ENCODE measurements at places on chromosomes 4 and X.

GRCh38 chr4:7185487-7186030 lies 6.8 kb upstream of the SORCS2 start:
- no peak for DNase-seq

GRCh38 chrX:100081503-100081902 lies 328.6 kb downstream of the PCDH19 start:
- no peak for DNase-seq

DNA sequence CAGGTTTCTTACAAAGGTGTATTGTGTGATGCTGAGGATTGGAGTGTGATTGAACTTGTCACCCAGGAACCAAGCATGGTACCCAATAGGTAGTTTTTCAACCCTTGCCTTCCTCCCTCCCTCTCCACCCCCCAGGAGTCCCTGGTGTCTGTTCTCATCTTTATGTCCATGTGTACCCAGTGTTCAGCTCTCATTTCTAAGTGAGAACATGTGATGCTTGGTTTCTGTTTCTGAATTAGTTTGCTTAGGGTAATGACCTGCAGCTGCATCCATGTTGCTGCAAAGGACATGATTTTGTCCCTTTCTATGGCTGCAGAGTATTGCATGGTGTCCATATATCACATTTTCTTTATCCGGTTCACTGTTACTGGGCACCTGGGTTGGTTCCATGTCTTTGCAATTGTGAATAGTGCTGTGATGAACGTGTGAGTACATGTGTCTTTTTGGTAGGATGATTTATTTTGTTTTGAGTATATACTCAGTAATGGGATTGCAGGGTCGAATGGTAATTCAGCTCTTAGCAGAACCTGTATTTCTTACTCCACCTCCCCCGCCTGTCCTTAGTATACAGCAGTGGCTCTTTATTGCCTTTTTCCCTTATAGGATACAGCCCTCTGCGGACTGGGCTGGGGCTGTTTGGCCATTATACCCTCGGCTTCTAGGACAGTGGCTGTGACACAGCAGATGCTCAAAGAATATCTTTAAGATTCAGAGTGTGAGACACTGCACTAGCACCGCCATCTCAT lies 145.4 kb downstream of the PTTG2 start:
- DNase-seq = no peak

GRCh38 chr4:84530454-84530853 lies 31.4 kb upstream of the NKX6-1 start:
- no peak for DNase-seq

- DNase-seq = no peak
Measured at GRCh38 chr4:98474408-98474844, 184.0 kb downstream of the TSPAN5 start.

DNA sequence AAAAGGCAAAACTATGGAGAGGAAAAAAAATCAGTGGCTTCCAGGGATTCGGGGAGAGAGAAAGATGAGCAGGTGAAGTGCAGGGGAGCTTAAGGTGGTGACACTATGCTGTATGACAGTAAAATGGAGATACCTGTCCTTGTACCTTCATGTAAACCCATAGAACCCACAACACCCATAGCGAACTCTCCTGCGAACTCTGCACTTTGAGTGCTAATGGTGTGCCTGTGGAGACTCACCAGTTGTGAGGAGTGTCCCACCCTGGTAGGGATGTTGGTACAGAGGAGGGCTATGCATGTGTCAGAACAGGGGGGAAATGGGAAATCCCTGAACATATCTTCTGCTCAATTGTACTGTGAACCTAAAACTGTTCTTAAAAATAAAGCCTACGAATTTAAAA lies 42.8 kb downstream of the HMX1 start:
- DNase-seq = no peak

DNA sequence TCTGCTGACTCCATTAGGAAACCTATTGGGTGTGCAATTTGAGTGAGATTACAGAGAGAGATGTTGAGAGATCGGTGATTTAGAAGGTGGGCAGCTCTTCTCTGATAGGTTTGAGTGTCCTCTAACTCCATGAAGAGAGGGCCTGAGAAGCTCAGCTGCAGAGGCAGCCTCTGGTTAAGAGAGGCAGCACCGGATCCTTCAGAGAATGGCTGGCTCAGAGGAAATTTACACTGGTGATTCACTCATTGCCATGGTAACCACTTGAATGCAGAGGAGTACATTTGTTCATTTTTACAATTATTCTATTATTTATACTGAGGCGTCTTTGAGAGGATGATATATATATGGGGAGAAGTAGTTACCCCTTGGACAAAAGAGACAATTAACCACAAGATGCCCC lies 171.7 kb downstream of the PDGFRA start:
- DNase-seq = peak; percentile 79

GRCh38 chr4:186762361-186762760 lies 38.7 kb upstream of the FAT1 start:
- no peak for DNase-seq

GRCh38 chr4:113576947-113577678 lies 184.4 kb downstream of the CAMK2D start:
- no peak for DNase-seq

GRCh38 chrX:120120223-120120622 lies 4.5 kb upstream of the RHOXF1 start:
- no peak for DNase-seq

DNA sequence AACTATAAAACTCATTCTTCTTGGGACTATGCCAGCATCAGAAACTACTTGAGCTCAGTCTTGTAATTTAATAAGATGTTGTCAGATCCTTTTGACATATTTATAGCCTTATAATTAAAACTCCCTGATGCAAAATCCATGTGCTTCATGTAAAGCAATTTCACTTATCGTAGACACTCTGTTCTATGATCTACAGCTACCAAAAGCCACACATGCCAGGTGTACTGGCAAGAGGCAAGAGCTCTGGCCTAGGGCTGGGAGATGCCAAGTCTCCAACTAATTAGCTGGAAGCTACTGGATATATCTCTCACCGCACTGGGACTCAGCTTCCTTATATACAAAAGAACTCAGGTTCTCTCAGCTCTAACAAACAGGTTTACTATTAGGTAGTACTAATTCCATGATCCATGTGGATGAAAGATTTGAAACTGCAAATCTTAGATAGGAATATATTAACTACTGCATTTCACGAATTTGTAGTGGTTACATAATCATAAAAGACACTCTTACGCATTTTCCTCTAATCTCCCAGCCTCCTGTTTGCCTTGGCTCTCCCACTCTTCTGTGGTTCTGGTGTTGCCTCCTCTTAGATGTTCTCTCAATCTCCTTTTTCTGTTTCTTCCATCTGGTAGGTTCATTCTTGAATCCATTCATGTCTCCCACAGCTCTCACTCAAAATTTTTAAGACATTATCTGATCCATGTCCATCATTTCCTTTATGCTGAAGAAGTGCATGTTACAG lies 103.0 kb downstream of the HHIP start:
- no peak for DNase-seq

GRCh38 chr4:132502096-132502552 lies 647.0 kb upstream of the PCDH10 start:
- no peak for DNase-seq

- no peak for DNase-seq
Measured at GRCh38 chr4:26404743-26405206, 84.0 kb downstream of the RBPJ start.

GRCh38 chr4:167897116-167897515 lies 195.2 kb upstream of the ANXA10 start:
- no peak for DNase-seq

GRCh38 chrX:96211953-96212352 lies 472.7 kb upstream of the DIAPH2 start:
- no peak for DNase-seq

DNA sequence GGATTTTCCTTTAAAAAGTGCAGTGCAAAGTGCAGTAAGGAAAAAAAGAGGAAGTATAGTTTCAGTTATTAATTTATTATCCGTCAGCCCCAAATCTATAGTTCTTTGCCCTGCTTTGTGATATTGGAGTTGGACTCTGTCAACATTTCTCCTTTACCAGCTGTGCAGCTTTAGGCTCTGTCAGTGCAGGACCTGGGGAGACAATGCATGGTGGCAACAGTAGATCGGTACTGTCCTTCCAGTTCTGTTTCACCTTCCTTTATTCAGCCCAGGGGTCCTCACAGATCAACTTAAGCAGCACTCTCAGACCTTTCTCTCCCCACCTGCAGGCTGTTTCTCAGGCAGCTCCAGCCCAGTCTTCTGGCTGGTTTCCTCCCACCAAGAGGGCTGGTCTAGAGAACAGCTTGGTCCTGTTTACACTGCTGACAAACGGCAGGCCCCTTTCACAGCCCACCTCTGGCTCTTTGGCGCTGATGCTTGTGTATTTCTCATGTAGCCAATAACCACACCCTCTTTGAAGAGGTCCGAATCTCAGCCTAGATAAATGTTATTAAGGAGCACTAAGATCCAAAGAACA lies 71.6 kb downstream of the MCUB start:
- no peak for DNase-seq

GRCh38 chr4:98997166-98997565 lies 1.6 kb downstream of the METAP1 start:
- DNase-seq = no peak

GRCh38 chr4:108172231-108172752 lies 3.6 kb upstream of the LEF1 start:
- no peak for DNase-seq

- no peak for DNase-seq
Measured at GRCh38 chrX:23390979-23391378, 56.3 kb downstream of the PTCHD1 start.

DNA sequence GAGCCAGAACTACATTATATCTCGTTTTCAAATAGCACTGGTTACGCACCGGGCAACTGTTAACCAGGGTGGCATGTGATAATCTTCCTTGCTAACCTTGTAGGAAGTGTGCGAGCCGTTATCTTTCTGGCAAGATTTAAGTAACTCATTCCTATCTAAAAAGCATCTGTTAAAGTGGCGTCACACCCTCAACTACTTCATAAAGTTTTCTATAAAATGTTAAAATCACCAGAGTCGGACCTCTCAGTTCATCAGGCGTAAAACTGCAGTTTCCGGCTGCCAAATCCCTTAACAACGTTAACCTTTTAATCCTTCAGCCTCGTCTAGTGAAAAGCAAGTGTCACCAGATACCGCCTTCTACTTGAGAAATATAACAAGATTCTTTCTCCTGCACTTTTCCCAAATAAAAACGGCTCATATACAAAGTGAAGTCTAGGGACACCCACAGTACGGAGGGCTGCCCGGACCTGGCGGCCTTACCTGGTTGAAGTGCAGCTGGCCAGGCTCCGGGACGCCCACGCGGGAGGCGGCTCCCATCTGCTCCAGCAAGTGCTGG lies 1.2 kb downstream of the SLC39A8 start:
- DNase-seq = no peak

DNA sequence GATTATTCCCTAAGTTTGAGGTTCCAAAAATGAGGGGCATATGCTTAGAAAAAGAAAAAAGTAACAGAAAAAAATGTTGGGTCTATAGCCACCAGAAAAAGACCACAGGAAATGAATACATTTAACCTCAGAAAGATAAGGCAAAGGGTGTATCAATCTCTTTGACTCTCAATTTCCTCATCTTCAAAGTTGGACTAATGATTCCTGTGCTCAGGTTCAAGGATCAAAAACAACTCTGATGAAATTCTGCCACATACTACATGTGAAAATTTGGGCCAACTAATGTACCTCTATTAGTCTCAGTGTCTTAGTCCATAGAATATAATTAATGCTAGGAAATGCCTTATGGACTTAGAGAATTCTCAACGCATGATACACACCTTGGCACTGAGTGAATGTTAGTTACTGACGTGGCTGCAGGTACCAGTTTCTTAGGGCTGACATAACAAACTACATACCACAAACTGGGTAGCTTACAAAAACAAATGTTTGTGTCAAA lies 257.7 kb downstream of the ANKRD50 start:
- DNase-seq = no peak

DNA sequence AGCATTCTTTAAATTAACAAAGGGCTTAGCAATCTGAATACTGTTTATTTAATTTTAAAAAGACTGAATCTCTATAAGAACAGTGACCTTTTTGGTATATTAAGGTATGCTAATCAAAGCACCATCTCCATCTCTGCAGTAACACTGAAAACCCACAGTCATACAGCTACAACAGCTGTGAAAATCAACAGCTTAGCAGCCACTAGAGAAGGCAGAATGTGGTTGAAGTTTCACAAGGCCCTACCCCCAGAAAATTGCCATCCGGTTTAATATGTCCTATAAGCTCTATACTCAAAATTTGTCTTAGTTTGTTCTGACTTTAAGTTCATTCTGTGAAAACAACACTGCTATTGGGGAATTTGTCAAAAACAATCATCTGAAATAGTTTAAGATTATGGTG lies 128.7 kb downstream of the OPHN1 start:
- DNase-seq = no peak

DNA sequence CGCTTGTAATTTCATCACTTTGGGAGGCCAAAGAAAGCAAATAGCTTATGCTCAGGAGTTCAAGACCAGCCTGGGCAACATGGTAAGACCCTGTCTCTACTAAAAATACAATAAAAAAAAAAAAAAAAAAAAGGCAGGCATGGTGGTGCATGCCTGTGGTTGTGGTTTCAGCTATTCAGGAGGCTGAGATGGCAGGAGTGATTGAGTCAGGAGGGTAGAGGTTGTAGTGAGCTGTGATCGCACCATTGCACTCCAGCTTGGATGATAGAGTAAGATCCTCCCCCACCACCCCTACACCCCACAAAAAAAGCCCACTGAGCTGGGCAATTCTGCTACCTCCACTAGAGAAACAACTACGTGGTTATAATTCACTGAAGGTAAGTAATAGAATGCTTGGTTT lies 118.8 kb upstream of the PCDH18 start:
- no peak for DNase-seq

GRCh38 chr4:107148904-107149303 lies 112.8 kb upstream of the DKK2 start:
- no peak for DNase-seq

GRCh38 chr4:185395238-185395955 lies at the start of gene LRP2BP:
LRP2BP (minus strand) TSS chr4:185395924; CDS start chr4:185378186, 17,738 bp downstream.
- peak; percentile 96 for DNase-seq

DNA sequence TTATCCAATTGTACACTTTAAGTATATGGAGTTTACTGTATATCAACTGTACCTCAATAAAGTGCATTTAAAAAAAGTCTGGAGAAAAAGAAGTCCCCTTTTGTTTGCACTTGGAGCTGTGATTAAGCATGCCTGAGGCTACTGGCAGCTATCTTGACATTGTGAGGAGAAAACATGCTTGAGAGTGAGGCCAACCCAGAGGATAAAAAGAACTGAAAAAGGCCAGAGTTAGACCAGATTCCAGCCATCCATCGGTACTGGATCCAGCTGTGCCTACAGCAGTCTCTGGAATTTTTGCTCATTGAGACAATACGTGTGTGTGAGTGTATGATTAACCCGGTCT lies 57.4 kb downstream of the LGI2 start:
- no peak for DNase-seq

DNA sequence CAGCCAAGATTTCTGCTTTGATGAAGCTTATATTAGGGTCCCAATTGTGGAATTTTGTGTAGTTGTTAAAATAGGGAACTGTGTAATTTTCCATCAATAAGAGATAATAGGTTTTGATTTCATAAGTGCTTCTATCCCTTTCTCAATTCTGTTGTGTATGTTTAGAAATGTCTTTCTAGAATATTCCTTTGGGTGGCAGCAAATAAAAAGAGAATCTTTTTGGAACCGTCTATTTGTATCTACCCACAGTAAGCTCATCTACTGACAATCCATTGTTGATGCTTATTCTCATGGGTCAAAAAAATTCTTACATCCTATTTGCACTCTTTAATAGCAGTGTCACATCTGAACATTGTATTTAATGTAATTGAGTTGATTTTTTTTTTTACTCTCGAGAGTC lies 61.7 kb downstream of the TMA16 start:
- peak; percentile 37 for DNase-seq
